ENCODE measurements at places on chromosomes 1 and 21.

GRCh38 chr1:101854271-101854670, 142.5 kb downstream of the OLFM3 start:
- DNase-seq = no peak

- DNase-seq = no peak
These were observed 710.2 kb downstream of the AMY1C start for GRCh38 chr1:104459886-104460285.

DNA sequence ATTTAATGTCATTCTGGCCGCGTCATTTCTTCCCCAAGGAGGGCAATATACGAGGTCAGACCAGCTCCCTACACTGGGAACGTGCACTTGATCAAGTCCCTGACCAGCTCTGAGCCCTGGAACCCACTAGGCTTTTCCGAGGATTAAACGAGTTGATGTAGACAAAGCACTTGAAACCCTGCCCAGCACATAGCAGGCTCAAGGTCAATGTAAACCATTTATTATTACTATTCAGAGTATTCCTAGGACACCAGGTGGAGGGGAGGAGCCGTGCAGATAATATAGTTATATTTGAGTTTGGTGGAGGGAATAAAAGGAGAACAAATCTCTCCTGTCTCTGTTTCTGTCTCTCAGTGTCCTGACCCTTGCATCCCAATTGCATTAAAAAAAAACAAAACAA, 174.1 kb upstream of the IGSF21 start:
- no peak for DNase-seq

DNA sequence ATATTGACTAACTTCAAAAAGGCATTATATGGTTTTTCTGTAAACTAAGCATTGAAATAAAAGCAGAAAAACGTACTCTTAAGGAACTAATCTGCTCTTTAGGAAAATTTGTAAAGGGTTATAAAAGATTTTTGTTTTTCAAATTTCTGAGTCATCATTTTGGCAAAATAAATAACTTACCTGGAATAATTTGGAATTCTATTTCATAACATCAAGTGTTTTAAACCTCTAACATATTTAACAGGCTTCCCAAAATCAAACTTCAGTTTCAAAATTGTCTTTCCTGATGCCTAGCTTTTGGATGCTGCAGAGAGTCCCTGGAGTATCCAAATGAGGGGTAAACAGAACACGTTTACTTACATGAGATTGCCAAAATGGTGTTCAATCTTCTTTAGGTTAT, 108.5 kb downstream of the COP1 start:
- no peak for DNase-seq

GRCh38 chr1:242842094-242842493, 317.6 kb upstream of the PLD5 start:
- DNase-seq = no peak

- DNase-seq = peak; percentile 84
These were observed 29.4 kb upstream of the CD2 start for GRCh38 chr1:116724765-116725375.

GRCh38 chr1:172398970-172399755, 21.3 kb upstream of the C1orf105 start:
- no peak for DNase-seq

GRCh38 chr1:109716570-109717090, 4.6 kb downstream of the GSTM5 start:
- no peak for DNase-seq

GRCh38 chr1:39065542-39065941, 39.4 kb downstream of the NDUFS5 start:
- DNase-seq = no peak

DNA sequence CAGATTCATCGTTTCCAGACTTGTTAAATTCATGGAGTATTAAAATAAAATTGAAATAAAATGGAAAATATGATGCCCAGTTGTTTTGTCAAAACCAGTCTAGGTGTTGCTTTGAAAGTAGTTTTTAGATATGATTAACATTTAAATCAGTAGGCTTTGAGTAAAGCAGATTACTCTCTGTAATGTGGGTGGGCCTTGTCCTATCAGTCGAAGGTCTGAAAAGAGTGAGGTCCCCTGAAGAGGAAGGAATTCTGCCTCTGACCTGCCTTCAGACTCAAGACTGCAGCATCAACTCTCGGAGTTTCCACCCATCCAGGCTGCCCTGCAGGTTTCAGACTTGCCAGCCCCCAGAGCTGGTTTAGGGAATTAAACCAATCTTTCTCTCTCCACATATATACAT, 36.2 kb downstream of the C21orf91 start:
- no peak for DNase-seq

DNA sequence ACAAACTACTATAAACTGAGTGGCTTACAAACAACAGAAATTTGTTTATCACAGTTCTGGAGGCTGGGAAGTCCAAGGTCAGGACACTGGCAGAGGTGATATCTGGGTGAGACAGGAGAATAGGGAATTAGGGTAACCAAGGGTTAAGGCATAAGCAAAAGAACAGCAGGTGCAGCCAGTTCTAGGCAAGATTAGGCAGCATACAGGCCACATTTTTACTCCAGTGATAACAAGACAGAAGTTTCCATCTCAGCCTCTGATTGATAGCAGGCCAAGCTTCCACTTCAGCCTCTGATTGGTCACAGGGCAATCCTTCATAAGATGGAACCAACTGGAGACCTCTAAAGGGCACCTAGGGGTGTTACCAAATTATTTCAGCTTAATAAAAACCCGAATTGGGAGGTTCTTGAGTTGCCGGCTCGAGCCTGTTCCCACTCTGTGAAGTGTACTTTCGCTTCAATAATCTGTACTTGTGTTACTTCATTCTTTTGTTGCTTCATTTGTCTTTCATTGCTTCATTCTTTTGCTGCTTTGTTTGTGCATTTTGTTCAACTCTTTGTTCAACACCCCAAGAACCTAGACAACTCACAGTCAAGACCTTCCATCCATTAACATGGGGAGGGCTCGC, 185.6 kb downstream of the TOMM20 start:
- no peak for DNase-seq

DNA sequence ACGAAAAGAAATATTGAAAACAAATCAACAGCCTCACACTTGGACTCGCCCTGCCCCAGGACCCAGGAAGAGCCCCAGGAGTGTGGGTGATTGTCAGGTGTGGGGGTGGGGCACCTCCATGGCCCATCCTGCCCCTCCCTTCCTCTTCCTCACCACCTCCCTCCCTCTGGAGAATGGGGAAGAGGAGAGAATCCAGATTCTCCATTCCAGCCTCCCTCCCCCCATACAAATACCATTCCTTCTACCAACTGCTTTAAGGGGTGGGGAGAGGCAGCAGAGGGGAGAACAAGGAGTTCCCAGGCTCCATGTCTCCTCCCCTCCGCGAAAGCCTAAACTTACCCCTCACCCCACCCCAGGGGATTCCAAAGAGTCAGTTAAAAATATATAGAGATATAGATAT, 36.7 kb downstream of the MEF2D start:
- DNase-seq = no peak

DNA sequence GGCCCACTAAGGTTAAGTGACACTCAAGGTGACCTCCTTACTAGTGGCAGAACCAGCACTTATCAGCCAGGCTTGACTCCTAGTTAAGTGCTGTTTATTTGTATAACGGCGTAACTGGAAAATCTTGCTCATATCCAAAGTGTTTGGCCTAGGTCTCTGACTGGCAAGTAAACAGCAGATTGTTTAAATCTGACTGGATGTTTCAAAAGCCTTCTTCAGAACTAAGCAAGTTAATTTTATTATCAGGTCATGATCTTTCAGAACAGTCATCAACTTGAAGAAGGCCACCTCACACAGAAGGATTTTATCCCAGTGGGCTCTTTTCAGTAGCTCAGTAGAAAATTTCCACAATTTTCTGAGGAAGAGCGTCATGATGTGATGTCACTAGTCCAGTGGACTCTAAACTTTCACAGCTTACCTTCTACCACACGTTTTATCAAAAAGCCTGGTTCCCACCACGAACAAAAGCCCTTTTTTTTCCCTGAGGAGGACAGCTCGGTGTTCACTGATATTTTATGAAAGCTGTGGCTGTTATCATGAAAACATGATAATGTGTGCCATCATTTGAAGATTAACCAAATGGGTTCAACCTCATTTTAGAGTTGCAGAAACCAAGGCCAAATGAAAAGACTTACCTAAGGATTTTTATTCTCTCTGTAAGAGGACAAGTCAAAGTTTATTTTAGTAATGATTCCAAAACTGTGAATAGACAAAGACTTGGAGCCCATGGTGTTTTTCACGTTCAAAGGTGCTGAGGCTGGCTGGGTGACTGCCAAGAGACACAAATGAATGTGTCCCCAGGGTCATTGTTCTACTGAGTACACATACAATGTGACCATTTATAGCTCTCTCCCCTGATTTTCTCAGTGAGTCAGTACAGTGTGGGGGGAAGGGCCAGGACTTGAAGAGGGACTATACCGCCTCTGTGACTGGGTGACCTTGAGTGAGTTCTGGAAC, 9.1 kb downstream of the SGIP1 start:
- DNase-seq = no peak

- DNase-seq = no peak
These were observed 126.9 kb upstream of the LMO4 start for GRCh38 chr1:87201768-87202167.

GRCh38 chr1:2384941-2385481, 6.3 kb downstream of the MORN1 start:
- DNase-seq = no peak

- DNase-seq = no peak
These were observed 24.6 kb upstream of the SPAG17 start for GRCh38 chr1:118209648-118210047.

DNA sequence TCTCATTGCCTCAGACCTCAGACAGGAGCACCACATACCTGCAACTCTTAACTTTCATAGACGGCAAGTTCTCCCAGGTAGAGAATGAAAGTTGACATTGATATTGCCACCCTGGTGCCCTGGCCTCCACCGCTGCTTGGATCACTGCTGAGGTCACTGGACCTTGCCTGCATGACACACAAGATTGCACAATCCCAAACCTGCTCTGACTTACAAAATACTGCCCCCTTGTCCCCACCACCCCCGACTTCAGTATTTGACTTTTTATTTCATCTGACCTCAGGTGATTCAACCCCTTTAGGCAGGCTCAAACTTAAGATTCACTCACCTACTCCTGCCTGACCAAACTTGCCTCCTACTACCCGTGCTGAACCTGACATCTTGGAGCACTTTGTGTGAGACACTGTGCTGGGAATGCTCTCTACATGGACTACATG, 43.1 kb upstream of the S1PR1 start:
- no peak for DNase-seq

GRCh38 chr21:42261829-42262200, 42.9 kb downstream of the ABCG1 start:
- DNase-seq = no peak

DNA sequence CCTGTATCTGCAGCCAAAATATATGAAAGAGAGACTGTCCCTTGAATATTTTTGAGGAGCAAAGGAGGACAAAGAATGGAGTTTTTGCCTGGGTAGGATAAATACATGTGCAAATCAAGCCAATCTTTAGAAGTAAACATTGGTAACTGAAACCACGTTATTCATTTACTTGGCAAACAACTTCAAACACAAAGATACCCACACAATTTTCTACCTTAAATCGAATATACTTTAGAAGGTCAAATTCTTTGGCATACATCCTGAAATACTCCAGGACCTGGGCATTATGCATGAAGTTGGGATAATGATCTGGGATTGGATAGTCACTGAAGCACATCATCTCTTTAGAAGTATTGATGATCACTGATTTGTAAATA, 9.6 kb downstream of the FMO5 start:
- DNase-seq = no peak

- DNase-seq = no peak
These were observed 149.2 kb upstream of the PLXNA2 start for GRCh38 chr1:208393416-208393815.

DNA sequence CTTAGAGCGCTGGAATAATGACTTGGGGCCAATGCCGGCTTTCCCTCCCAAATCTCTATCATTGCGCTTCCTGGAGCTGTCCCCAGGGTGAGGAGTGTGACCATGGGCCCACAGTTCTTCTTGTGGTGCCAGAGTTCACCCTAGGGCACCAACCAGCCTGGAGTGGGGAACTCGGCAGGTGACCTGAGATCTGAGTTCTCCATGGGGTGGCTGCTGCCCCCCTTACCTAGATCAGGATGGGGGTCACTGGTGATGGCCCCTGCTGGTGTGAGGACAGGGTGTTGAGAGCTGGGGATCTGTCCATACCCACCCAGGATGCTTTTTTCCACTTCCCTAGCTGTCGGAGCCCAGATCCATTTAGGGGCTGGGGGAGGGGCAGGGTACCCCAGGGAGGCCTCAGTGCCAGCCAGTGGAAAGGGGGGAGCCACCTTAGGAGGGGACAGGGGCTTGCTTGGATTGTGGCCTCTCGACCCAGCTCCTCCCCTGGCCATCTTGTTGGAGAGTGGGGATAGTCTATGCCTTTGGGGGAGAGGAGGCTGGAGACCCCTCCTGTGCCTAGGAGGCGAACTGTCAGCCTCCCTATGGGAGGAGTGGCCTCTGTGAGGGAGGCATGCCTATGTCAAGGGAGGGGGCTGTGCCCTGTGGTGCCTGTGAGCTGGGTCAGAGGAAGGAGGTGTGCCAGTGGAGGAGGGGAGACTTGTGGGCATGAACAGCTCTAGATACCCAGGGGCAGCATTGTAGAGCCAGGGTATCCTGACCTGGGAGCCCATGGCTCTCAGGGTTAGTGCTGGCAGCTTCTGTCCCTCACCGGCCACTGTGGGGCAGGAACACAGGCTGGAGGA, 1.7 kb downstream of the FOXO6 start:
- DNase-seq = no peak

DNA sequence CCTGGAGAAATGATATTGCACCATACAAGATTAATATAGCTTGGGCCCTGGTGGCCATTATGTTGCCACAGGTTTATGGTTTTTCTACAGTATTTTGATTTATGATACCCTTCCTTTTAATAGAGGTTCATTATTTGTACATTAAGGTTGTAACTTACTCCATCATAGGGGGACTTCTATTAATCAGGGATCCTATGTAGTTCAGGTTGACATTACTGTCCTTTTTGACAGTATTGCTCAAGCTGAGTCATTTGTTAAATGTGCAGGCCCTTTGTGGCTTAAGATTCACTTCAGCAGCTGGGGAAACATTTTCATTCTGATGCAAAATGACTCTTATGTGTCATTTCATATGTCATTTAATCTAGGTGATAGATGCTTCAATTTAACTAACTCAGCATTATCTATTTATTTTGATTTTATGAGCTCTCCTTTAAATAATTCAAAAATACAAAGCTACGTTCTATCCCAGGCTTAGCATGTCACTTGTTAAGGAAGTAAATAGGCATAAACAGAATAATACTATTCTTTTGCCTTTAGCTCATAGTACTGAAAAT, 686.9 kb upstream of the NCAM2 start:
- DNase-seq = no peak

DNA sequence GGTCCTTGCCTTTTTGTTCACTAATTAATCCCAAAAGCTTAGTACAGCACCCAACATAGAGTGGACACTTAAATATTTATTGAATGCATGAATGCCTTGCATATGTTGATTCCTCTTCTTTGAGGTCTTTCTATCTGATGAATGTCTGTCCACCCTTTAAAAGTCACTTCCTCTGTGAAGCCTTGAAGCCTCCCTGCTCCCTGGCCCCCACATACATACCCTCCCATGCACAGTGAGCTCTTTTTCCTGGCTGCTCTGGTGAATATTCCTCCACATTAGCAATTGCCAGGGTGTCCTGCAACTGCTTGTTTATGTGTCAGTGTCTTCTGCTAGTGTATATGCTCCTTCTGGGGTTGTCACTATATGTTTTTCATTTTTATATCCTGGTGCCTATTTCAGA, 8.2 kb upstream of the FAM78B start:
- no peak for DNase-seq

All from activated T-cell treated with anti-CD3 and anti-CD28 coated beads for 1 hour (primary cell).